ENCODE measurements at places on chromosomes 3 and 15.

DNA sequence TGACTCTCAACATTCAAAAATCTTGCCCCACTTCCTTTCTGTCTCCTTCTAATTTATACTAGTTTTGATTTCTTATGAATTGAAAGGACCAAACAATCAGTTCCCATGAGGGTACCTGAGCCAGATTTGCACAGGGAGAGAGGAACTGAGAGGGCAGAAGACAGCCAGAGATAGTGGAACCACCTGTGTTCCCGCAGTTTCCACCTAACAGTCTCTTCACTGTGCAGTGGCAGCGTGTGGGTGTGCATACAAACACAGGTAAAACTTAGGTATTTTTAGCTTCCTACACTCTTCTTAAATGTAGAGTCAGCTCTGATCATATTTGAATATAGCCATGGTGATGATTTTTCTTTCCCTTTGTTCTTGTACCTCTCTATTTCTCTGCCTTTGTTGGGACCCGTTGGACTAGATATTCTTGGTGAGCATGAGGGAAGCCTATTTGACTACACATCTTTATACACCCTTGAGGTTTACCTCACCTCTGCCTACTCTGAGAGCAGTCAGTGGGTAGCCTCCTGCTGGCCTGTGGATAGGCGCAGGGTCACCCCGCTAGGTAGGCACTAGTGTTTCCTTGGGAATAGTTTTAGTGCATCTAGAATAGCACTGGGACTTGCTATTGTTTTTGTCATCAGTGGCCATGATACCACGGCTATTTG is 58.8 kb downstream of the MAP3K13 start:
- DNase-seq = peak; percentile 37

DNA sequence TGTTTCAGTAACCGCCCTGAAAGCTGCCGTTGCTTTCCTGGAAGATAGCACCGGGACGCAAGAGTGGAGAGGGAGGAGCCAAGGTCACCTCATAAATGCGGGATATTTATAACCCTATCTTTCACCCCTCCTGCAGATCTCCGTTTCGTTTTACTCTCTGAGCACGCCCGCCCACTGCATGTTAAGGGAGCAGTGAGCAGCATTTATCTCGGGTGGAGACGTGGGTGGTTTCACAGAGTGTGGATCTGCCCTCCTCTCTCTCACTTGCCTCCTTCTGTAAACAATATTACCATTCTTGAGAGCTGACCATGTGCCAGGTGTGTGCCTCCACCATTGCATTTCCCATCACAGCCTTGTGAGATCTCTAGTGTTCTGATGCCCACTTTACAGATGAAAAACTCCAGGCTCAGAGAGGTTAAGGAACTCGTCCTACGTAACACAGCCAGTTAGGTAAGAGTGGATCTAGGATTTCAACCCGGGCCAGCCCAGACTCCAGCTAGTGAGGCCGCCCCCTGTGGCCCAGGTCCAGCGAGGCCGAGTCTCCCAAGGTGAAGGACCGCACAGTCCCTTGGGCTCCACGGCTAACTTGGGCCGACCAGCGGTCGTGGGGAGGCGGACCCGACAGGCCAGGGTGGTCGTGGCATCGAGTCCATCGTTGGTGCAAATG is 16.9 kb upstream of the SEMA4B start:
- peak; percentile 69 for DNase-seq

DNA sequence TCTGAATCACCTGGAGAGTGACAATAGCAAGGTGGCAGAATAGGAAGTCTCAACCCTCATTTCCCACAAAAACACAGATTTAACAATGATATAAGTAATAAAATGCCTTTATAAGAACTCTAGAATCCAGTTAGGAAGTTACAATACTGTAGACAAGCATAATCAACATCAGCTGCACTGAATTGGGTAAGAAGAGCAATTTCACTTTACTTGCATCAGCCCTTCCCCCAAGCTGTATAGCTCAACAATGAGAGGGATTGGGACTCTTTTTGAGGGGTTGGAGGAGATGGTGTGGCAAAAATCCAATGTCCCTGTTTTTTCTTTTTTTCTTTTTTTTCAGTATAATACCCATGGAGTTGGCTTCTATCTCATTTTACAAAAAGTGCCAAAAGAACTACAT is 63.1 kb downstream of the SERP1 start:
- DNase-seq = no peak

- no peak for DNase-seq
Measured at GRCh38 chr15:73258271-73259108, 110.3 kb downstream of the HCN4 start.

DNA sequence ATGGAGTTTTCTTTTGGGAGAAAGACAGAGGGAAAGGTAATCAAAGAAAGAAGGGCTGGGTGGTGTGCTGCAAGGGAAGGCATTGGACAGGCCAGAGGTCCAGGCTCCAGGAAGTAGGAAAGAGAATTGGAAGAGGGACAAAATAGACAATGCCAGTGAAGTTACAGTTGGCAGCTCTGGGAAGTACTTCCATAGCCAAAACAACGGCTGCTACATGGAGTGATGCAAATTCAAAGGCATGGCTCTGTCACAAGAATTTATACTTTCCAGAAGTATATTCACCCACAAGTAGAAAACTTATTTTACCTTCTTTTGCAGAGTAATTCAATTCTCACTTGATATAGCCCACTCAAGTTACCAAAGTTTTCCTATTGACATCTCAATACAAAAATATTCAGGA is 191.5 kb downstream of the TNIK start:
- no peak for DNase-seq

- no peak for DNase-seq
Measured at GRCh38 chr3:196835086-196835485, 32.6 kb upstream of the SENP5 start.

- DNase-seq = no peak
Measured at GRCh38 chr3:144763878-144764454, 792.3 kb downstream of the DIPK2A start.

DNA sequence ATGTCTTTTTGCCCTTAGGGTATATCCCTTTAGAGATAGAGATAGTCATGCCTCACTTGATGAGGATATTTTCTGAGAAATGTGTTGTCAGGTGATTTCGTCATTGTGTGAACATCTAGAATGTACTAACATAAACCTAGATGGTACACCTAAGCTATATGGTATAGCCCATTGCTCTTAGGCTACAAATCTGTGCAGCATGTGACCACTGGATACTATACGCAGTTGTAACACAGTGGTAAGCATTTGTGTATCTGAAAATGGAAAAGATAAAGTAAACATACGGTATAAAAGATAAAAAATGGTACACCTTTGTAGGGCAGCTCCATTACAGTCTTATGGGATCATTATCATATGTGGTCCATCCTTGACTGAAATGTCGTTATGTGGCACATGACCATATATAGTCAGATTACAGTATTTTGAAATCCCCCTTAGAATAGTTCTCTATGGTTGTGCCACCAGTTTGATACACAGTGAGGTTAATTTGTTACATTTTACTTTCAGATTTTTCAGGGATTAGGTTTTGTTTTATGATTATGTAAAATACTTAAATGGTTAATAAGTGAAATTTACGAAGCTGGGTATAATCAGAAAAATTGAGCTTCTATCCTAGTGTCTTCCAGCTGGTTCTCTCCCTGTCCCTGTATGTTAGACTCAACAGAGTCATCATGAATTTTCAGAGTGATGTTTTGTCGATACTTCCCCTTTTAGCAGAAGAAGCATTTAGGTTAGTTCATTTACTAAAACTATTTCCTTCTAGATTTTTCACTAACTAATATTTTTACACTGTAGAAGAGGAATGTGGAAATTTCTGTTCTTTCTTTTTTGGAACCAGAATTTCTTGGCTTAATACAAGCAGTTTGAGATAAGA is 12.8 kb downstream of the SETD5 start:
- no peak for DNase-seq

GRCh38 chr3:196073255-196073753 is 8.6 kb downstream of the TFRC start:
- peak; percentile 67 for DNase-seq

GRCh38 chr3:172071780-172072330 is 32.5 kb downstream of the FNDC3B start:
- no peak for DNase-seq

DNA sequence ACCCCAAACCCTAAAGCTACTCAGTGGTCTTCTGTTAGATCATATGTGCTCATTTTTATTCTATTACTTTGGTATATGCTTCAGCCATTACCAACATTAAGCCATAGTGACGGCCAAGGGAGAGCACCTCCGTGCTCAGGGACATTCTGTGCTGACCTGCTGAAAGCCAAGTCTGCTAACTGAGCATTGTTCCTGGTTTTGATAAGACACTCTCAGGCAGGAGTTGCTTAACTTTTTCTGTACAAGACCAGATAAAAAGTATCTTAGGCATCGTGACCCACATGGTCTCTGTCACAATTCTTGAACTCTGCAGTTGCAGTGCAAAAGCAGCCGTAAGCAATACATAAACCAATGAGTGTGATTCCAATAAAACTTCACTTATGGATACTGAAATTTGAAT is 100.6 kb downstream of the KLHL25 start:
- no peak for DNase-seq

All from head of caudate nucleus (tissue), 42 donors.